ENCODE measurements at places on chromosomes 2 and 18.

- no peak for DNase-seq
Measured at GRCh38 chr2:186382932-186383331, 103.1 kb upstream of the ZC3H15 start.

DNA sequence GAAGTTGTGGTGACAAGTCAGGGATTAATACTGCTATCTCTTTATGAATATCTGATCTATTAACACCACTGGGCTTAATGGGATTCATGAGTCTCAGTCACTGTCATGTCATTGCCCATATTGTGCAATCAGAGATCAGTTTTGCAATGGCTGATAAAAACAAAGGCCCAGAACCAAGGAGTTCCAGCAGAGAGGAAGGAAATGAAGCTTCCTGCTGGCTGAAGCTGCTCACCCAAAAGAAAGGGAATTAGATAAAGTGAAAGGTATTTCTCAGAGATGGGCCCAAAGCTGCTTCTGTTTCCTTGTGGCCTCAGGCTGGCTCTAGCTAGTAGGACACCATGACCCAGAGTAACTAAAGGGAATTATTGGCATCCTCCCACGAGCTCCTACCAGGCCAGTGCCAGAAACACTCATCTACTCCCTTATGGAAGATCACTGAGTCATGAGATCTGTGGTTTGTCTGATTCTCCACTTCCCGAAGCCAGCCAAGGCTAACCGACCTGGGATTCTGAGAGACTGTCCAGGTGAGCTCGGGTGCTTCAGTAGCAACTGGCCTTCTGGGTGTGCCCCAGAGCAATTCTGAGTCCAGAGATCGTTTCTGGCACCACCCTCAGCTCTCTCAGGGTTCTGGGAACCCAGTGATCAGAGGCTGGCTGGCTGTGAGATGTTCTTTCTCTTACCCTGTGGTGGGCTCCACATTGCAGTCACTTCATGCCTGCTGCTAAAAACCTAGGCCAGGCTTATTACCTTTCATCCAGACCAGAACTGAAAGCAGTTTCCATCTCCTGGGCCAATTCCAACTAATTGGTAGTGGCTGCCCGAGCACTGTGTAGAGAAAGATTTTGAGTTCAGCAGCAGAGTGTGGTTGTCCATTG is 129.5 kb upstream of the PELI1 start:
- DNase-seq = no peak

DNA sequence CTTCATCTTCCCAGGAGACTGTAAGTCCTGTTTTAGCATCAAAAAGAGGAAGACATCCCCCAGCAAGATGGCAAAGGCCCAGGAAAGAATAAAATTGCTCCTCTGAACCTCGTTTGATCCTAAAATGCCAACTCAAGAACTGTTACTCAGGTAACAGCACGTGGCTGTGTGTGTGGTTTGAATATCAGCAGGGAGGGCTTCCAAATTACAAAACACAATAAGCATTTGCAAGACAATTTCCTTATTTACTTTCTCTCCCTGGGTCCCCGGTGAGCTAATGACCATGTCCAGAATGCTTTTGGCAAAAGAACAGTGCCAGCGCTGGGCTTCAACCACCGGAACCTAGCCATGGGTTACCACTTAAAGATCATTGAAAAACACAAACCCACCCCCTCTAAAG is 163.6 kb downstream of the C1D start:
- DNase-seq = no peak

GRCh38 chr2:197190100-197190432 is 120.5 kb downstream of the ANKRD44 start:
- DNase-seq = no peak

DNA sequence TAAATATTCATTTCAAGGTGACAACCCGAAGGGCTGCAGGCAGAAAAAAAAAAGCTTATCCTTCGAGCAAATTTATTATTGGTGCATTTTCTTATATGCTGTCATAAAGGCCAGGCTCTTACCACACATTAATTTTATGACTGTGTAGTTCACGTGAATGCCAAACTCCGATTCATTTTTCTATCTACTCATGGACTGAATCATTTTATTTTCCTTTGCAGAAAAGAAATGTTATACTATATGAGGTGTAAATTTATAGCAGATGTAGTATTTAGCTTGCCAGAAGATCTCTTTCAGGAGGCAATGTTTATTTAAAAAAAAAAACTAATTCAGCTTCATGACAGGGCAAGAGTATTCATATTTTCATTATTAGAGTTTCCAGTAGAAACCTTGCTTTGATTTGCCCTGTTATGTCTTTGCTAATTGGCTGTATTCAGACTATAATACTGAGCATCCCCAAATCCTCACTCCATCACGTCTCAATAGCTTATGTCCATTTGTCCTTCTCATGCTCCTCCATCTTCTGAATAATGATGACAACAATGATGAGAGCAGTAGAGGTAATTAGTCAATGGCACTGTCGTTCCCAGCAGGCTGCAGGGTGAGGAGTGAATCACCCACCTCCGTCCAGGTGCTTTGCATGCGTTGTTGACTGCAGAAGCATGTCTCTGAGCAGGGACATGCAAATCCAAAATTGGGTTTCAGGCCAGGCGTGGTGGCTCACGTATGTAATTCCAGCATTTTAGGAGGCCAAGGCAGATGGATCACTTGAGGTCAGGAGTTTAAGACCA is 101.1 kb upstream of the RAB12 start:
- no peak for DNase-seq

DNA sequence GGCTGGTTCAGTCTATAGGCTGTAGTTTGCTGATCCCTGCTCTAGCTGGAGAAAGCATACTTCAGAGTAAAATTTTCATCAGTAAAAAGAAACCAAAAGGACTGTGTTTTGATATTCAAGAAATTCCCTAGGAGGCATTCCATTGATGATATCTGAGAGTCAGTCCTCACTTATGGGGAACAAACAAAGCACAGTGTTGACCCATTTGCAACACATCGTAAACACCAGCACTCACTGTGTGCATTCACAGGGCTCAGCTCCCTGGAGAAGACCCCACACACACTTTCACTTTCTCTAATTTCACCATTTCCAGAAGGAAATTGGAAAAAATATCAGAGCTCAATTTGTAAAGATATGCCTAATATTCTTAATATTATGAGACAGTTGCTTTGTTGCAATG is 147.1 kb downstream of the PIEZO2 start:
- DNase-seq = no peak

DNA sequence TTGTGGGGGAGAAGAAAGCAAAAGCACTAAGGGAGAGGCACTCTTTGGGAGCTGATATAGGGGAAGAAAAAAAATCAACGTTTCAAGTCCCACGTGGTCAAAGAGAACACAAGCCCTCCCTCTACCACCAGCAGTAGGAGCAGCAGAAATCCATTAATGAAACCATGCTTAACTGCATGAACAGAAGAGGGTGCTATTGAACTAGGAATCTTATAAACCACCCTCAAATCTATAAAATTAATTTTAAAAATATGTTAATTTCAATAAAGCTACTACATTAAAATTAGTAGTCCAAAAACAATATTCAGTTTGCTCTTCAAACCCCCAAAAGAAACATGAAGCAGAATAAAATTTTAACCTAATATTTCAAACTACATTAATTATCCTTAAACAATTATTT is 147.8 kb downstream of the TMEM18 start:
- no peak for DNase-seq

- no peak for DNase-seq
Measured at GRCh38 chr18:55550471-55550870, 37.5 kb downstream of the TCF4 start.

GRCh38 chr2:167212014-167212648 is 323.9 kb downstream of the XIRP2 start:
- no peak for DNase-seq

DNA sequence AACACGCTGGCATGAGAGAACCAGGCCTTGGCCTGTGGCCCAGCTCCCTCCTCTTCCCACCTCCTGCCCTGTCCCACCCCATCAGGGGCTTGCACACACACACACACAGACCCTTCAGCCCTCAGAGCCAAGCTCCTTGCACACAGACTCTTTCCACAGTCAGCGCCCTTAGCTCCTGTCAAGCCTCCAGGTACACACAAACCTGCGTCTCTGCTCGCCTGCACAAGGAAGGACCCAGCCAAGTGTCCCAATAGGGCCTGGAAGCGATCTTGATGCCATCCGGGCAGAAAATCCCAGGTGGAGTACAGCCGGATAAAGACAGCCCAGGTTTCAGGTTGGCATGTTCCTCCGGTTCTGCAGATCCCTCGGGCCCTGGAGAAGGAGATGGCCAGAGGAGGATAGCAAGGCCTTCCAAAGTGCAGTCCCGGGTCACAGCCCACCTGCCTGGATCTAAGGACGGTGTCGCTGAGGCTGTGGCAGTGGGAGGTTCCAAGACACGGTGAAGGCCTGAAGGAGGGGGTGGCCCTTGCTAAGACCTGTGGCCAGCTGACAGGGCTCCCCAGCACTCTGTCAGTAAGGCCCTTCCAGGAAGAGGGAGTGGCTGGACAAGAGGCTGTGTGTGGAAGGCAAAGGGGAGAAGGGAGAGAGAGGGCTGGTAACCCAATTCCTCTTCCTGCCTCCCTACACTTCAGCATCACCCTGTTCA is 18.5 kb upstream of the STEAP3 start:
- DNase-seq = no peak

- no peak for DNase-seq
Measured at GRCh38 chr18:49733896-49734585, 79.3 kb downstream of the ACAA2 start.

DNA sequence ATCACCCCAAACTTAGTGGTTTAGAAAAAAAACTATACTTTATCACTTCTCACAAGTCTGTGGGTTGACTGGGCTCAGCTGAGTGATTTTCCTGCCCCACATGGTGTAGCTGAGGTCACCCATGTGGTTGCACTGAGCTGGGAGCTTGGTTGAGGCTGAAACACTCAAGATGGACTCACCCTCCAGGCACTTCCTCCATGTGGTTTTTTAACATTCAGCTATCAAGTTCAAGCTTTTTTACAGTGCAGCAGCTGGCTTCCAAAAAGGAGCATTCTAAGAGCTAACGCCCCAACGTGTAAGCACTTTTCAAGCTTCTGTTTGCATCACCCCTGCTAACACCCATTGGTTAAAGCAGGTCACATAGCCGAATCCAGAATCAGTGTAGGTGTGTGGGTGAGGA is 105.9 kb upstream of the CREB1 start:
- no peak for DNase-seq

- no peak for DNase-seq
Measured at GRCh38 chr18:77042583-77042982, 90.0 kb downstream of the MBP start.
